ENCODE measurements at places on chromosomes 6 and 20.
A peak's percentile ranks its signal among the peaks of the same experiment; 100 is the strongest.

DNA sequence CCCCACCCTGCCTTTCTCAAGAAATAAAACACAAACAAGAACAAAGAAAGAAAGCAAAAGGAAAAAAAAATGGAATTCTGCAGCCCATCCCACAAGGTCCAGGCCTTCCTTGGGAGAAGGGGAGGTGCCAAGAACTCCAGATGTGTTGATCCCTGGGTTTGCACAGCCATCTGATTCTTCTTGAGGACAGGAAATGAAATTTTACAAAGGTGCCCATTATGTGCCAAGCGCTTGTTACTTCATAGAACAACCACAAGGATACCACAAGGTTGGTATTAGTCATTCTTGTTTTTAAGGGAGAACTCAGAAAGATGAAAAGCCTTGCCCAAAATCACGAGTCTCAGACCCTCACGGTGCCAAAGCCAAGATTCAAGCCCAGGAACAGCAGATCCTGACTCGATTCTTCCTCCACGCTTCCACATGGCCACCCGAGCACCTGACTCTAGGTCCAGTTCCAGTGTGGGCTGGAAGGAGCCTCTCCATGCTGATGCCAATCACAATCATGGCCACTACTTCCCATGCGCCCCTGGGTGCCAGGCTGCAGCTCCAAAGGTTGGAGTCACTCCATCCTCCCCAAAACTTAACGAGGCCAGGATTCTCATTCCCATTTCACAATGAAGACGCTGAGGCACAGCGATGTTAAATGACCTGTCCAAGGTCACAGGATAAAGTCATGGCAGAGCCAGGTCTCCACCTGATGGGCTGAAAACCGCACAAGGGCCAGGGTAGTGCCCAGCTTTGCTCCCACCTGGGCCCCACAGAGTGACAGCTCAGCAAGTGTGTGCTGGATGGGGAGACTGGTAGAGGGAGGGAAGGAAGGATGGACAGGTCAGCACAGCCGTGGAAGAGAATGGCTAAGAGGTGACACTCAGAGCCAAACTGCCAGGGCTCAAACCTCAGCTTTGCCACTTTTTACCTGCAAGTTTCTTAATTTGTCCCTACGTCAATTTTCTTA, 66.7 kb upstream of the TOP1 start:
- peak; percentile 68 for DNase-seq

GRCh38 chr6:129264480-129265045, 381.6 kb downstream of the LAMA2 start:
- no peak for DNase-seq

- DNase-seq: no peak
These were observed 23.6 kb upstream of the HLA-E start for GRCh38 chr6:30465595-30466306.

DNA sequence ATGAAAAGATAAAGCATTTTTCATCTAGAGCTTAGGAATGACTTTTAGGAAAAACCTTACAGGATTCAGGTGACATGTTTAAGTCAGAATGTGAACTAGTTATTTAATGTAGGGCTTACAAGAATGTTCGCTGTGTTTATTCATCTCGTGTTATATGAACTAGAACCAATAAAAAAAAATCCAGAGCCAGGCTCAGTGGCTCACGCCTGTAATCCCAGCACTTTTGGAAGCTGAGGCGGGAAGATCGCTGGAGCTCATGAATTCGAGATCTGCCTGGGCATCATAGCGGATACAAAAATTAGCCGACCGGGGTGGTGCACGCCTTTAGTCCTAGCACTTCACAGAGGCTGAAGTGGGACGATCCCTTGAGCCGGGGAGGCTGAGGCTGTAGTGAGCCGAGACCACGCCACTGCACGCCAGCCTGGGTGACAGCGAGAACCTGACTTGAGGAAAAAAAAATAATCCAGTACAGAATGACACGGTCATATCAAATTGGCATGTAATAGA, 46.3 kb downstream of the OR2B2 start:
- peak; percentile 83 for DNase-seq

DNA sequence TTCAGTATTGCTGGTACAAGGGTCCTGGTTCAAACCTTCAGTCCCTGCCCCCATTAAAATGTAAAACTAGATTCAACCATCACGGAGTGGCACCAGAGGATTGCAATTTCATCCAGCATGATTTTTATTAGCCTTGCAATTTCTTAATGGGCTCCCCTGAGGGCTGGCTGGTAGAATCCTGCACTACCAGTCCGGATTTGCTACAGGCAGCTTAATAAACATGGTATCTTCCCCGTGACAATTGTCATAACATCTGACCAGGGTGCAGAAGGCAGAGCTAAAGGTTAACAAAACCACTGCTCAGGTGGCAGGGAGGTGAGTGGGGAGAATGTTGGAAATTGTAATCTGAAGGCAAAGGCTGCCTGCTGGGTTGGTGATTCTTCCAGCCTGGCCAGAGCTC, 94.5 kb downstream of the PKHD1 start:
- DNase-seq: no peak

DNA sequence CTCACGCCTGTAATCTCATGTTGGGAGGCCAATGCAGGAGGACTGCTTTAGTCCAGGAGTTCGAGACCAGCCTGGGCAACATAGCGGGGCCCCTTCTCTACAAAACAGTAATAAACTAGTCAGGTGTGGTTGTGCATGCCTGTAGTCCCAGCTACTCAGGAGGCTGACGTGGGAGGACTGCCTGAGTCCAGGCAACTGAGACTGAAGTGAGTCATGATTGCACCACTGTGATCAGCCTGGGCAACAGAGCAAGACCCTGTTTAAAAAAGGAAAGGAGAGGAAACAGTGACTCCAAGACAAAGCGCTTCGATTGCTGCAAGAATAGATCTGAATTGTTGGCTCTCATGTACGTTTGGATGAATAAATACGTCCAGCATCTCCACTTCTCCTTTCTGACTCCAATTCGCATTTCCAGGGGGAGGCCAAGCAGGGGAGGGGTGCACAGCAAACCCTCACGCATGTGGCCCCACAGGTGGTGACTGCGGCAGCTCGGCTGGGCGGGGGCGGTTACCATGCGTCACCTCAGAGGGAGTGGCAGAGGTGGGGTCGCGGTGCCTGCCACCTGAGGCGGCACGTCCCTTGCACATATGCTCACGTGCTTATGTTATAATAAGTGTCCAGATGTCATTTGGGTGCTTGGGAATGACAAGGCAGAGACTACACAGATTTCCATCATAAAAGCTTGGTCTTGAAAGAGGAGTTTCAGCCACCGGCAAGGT, 95.1 kb upstream of the MPC1 start:
- DNase-seq: no peak

GRCh38 chr6:156556811-156557210, 220.4 kb upstream of the ARID1B start:
- DNase-seq: no peak

- no peak for DNase-seq
These were observed 30.8 kb downstream of the TTI1 start for GRCh38 chr20:38002422-38002821.

DNA sequence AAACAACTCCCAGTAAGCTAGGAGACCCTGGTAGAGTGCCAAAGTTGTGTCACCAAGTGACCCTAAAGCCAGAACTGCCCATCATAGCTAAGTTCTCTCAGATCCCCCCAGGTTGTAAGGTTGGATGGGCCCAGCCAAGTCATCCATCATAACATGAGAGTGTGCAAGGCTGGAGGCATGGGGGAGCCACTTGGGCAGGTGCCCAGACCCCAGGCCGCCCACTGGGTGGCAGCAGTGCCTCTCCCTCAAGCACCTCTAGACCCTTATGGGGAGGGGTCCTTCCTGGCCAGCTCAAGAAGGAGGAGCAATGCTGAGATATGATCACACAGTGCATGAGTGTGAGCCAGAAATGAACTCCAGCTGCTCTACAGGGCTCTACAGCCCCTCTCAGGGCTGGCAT, 154.5 kb downstream of the MYLK4 start:
- no peak for DNase-seq

GRCh38 chr6:144955859-144956258, 670.7 kb downstream of the UTRN start:
- DNase-seq: no peak

DNA sequence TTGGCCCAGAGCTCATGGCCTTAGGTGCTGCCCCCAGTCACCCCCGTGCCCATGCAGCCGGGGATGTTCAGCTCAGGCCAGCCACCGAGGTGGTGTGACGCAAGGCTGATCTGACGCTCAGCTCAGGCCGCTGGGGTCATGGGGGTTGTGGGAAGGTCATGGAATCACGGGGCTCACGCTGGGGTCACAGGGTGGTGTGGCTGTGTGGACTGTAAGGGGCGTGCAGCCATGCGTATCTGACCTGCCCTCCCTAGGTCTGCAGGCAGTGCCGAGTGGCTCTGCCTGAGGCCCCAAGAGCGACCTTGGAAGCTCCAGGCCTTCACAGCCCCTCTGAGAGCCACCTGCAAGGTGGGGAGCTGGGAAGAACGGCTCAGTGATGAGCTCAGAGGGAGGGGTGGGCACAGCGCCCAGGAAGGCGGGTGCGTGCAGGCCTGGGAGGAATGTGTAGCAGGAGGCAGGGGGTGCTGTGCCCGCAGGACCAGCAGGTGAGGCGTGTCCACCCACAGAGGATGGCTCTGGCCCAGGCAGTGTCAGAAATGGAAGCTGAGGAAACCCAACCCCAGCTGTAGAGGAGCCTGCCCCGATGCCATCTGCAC, 27.8 kb downstream of the CHRNA4 start:
- DNase-seq: no peak

DNA sequence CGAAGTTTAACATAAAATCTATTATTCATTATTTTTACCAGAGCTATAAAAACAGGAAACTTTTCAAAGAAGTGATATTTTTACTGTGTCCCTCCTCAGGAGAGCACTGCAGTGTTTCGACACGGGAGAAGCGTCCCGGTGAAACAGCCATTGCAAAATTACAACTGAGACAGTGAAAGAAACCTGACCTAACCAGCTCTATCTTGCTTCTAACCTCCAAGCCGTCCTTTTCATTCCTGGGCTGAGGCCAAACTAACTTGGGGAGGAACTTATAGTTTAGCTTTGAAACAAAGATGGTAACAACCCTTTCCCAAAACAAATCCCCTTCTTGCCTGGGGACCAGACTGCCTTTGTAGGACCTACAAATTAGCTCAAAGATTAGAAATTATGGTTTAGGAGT, 79.2 kb downstream of the WDR27 start:
- DNase-seq: no peak

DNA sequence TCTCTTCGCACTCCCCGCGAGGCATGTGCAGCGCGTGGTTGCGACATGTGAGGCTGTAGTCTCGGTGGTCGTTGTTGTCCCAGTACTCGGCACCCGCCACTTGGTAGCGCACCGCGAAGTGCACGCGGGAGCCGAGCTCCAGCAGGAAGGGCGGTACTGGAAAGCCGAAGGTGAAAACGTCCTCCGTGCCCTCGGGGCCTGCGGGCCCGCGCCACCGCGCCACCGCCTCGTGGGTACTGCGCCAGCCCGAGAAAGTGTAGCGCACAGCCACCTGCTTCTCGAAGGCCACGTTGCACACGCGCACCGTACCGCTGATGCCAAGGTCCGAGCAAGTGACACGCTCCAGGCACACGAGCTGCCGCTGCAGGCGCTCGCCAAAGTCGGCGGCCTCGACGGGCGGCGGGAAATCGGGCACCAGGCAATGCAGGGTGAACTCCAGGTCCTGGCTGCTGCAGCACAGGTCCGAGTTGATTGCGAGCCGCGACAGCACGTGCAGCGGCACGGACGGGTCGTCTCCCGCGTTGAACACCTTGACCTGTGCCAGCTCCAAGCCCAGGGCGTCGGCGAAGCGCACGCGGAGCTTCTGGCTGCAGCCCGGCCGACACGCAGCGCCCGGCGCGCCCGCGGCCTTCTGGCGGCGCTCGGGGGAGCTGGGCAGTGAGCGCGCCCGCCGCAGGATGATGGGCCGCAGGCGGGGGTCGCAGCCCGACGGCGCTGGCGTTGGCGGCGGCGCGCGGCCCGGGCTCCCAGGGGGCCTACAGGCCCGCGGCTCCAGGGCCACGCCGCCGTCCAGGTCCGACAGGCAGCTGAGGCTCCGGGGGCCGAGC, 840 bp downstream of the PPP1R3D start:
- no peak for DNase-seq

- DNase-seq: no peak
These were observed 212.0 kb upstream of the PCSK2 start for GRCh38 chr20:17014756-17015366.

DNA sequence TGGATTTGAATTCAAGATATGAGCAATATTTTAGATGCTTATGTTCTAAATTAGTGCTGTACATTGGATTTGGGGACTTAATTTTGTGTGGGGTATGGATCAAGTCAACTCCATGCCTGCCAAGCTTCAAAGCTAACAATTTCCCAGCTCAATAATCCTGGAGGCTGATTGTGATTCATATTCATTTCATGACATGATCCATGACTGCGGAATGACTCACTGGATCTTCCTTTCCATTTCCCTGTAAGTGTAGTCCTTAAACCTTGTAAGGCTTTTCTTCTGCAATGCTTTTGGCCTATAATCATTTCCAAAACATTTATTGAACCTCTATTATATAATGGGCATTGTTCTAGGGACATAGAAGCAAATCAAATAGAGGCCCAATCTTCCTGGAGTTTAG, 44.7 kb upstream of the CCN2 start:
- no peak for DNase-seq

GRCh38 chr20:3691306-3691705, 9.5 kb upstream of the ADAM33 start:
- no peak for DNase-seq

All from activated CD4-positive, alpha-beta T cell treated with anti-CD3 and anti-CD28 coated beads, Interleukin-10, Interleukin-2, amounts not matched to agents 100 ng/mL and 50 ng/mL, durations not matched to agents 16 hours and 8 hours (primary cell).